ENCODE measurements at places on chromosomes 1 and 21. TPM values are rescaled to one million over a fixed set of nuclear protein-coding genes. Genes with fewer than 3 reads are reported as not detected.

The NES gene
- total RNA-seq: 2.5 TPM

The FCRL2 gene
- total RNA-seq: 0.08 TPM

The FCN3 gene
- total RNA-seq: 146 TPM

The CFAP126 gene
- not detected for total RNA-seq

The UBE2U gene
- total RNA-seq: not detected

- H3K4me3 ChIP-seq: no peak overlapping the region
- no peaks in the 10 kb centered on the region for H3K4me1 ChIP-seq
- no peak overlapping the region for H3K27ac ChIP-seq
These were observed 17.5 kb upstream of the RAB4A start for GRCh38 chr1:229253151-229253974.

GRCh38 chr1:193019442-193020026 lies 39.6 kb downstream of the UCHL5 start:
- H3K4me3 ChIP-seq: no peak overlapping the region
- no peaks in the 10 kb centered on the region for H3K4me1 ChIP-seq
- H3K27me3 ChIP-seq: no peaks in the 10 kb centered on the region
- no peak overlapping the region for H3K27ac ChIP-seq
- H3K36me3 ChIP-seq: peaks cover 3% of the 10 kb centered on the region
- DNase-seq: no peak

DNA sequence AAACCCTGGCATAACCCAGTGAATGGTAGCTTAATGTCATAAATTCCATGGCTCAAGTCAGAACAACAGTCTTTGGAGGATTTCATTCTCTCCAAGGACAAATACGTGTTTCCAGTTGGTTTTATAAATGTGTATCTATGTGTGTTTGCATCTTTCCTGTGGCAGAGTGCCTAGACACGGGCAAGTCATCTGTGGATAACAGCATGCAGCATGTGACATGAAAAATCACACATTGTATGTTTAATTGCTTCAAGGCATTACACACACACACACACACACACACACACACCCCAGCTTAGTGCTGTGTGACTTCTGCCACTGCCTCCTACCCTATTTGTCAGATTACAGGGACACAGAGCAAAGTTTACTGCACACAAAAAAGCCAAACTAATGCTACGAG lies 68.2 kb upstream of the SSX2IP start:
- no peak for DNase-seq
- no peaks in the 10 kb centered on the region for H3K36me3 ChIP-seq
- H3K27ac ChIP-seq: no peak overlapping the region
- no peak overlapping the region for H3K4me3 ChIP-seq
- no peaks in the 10 kb centered on the region for H3K27me3 ChIP-seq

GRCh38 chr1:46137916-46138315 lies 5.5 kb upstream of the PIK3R3 start:
- H3K27me3 ChIP-seq: no peaks in the 10 kb centered on the region
- no peaks in the 10 kb centered on the region for H3K36me3 ChIP-seq
- H3K27ac ChIP-seq: peak overlapping the region; percentile 52
- DNase-seq: no peak
- no peak overlapping the region for H3K4me3 ChIP-seq

- no peaks in the 10 kb centered on the region for H3K36me3 ChIP-seq
- no peaks in the 10 kb centered on the region for H3K27me3 ChIP-seq
- peak overlapping the region; percentile 95 for H3K27ac ChIP-seq
- H3K4me3 ChIP-seq: peak overlapping the region; percentile 76
- no peak for DNase-seq
- peaks cover 27% of the 10 kb centered on the region for H3K4me1 ChIP-seq
These were observed 969 bp downstream of the ACAP3 start for GRCh38 chr1:1306661-1307260.

DNA sequence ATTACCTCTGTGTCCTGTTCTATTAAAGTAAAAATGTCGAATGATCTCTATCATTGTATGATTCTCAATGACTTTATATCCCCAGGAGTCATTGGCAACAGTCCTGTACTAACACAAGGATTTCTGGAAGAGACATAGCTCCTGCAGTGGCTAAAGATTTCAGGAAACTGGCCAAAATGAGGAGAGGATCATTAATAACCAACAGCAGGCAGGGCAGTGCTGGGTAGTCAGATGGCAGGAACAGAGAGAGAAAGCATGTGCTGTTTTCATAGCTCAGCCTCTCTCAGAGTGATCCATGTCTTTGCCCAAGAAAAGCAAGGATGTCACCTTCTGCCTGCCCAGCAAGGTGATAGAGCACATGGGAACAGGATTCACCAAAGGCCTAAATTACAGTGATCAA lies 604.7 kb upstream of the PLXNA2 start:
- H3K36me3 ChIP-seq: no peaks in the 10 kb centered on the region
- H3K27ac ChIP-seq: no peak overlapping the region
- no peaks in the 10 kb centered on the region for H3K4me1 ChIP-seq
- DNase-seq: no peak

DNA sequence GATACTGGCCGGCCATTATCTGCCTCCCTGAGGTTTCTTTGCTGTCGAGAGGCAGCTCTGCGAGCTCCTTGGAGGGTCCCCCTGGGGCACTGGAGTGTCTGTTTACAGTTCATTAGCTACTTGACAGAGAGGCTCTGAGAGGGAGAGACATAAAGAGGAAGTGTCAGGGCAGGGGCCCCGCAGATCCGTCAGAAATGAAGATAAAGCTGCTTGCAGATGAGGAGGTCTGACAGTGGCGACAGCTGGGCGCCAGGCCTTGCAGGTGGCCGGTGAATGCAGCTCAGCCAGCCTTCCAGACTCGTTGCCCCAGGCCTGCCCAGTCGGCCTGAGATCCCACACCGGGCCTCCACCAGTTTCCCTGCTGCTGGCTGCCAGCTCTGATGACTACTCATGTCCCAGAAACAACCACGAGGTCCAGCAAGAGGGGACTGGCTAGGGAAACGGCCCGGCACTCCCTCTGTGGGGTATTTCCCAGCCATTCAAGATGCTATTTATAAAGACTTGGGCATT lies 84.7 kb downstream of the DISP3 start:
- no peaks in the 10 kb centered on the region for H3K36me3 ChIP-seq
- no peaks in the 10 kb centered on the region for H3K27me3 ChIP-seq
- H3K4me3 ChIP-seq: no peak overlapping the region
- DNase-seq: no peak
- H3K4me1 ChIP-seq: no peaks in the 10 kb centered on the region
- no peak overlapping the region for H3K27ac ChIP-seq
